ENCODE measurements at places on chromosomes 4 and X.

DNA sequence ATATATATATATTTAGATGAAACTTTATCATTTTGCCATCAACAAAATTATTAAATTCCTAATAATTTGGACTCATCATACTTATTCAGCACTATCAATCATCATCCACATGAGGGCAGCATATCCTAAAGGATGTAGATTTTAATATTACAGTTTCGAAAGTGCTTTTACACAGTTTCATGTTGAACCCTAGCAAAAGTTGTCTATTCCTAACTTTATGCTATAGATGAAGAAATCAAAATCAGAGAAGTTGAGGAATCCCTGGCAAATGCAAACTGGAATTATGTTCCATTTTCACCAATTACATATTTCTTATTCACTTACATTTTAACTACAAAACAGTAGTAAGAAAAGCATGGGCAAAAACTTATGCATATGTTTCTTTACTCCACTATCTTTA is 36.6 kb upstream of the UGT2A1 start:
- DNase-seq, result no peak

DNA sequence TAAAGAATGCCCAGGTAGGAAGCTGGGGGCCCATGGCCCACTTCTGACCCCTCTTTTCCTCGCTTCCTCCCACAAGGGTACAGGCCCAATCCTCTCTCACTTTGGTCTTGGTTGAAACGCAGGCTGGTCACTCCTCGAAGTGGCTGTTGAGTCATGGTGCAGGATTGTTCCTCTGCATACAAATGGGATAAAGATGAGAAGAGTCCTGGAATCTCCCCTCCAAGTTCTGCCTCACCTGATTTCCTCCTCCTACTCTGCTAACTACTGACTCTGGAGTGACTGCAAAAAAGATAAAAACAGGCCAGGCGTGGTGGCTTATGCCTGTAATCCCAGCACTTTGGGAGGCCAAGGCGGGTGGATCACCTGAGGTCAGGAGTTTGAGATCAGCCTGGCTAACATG is 1.7 kb downstream of the WDR45 start:
- no peak for DNase-seq

DNA sequence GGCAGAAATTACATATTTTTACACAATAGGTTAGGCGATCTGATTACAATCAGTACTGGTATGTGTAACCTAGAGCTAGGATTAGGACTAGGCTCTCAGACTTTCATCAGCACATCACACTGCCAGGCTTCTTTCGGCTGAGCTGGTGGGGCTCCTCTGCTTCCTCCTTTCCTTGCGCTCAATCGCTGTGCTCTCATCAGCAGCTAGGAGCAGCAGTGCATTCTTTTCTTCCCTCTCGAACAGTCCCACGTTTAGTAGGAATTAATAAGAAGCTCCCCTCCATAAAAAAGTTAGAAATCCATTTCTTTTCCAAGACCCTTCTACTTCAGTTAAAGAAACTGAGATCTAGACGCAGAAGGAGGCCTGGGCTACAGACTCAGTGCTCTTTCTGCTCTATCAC is 350.4 kb downstream of the SPRY1 start:
- DNase-seq, result no peak

GRCh38 chrX:18549643-18550042 is 122.3 kb downstream of the RS1 start:
- DNase-seq, result no peak

- no peak for DNase-seq
Measured at GRCh38 chrX:101430457-101431078, 22.5 kb downstream of the HNRNPH2 start.

DNA sequence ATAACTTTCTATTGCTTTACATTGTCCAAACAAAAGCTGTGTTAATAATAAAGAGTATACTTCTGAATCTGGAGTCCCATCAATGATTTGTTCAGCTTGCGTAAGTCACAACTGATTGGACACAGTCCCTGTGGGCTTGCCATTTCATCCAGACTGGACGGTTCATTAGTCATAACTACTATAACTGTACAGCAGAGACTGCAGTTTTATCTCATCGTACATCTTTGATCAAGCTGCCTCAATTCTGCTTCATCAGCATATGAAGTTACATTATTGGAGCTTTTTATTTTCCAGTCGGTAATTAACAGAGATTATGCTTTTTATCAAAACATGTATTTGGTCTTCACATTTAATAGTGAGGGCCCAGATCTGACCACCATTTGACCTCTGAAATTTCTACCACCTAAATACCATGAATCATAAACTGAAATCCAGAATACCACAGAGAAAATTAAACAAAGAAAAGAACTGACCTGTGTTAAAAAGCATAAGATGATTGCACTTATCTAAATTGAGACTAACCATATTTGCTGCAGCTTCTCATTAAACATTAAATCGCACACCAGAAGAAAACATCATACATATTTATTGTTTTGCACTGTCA is 12.5 kb upstream of the MAB21L2 start:
- no peak for DNase-seq

- DNase-seq, result no peak
Measured at GRCh38 chrX:101764538-101764937, 104.9 kb upstream of the ARMCX2 start.

All from coronary artery (tissue), 2 donors.